ENCODE measurements at places on chromosomes 6 and 20.

DNA sequence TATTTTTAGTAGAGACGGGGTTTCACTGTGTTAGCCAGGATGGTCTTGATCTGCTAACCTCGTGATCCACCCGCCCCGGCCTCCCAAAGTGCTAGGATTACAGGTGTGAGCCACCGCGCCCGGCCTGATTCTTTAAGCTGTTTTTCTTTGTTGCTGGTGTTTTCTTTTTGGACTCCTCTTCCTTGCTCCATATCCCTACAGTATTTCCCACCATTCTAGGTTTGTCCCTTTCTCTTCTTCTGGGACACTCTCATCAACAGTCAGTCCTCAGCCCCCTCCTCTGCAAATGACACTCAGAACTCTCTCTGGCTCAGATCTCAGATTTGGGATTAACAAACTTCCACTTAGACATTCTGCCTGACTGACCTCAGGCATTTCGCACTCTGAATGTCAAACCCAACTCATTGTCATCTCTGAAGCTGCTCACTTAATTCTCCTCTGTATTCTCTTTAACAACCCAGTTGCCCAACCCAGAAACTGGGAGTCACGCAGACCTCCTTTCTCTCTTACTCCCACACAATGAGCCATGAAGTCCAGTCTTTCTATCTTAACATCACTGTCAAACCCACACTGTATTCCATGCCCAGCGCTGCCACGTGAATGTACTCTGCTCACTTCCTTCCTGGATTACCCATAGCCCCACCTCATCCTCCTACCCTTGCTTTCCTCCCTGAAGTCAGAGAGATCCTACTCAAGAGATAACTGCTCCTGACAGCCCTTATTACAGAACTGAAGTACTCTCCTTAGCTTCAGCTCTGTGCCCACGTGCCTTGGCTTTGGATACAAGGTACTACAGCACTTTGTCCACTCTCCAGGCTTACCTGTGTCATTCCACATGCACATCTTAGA, 2.6 kb downstream of the MPIG6B start:
- DNase-seq, result no peak

DNA sequence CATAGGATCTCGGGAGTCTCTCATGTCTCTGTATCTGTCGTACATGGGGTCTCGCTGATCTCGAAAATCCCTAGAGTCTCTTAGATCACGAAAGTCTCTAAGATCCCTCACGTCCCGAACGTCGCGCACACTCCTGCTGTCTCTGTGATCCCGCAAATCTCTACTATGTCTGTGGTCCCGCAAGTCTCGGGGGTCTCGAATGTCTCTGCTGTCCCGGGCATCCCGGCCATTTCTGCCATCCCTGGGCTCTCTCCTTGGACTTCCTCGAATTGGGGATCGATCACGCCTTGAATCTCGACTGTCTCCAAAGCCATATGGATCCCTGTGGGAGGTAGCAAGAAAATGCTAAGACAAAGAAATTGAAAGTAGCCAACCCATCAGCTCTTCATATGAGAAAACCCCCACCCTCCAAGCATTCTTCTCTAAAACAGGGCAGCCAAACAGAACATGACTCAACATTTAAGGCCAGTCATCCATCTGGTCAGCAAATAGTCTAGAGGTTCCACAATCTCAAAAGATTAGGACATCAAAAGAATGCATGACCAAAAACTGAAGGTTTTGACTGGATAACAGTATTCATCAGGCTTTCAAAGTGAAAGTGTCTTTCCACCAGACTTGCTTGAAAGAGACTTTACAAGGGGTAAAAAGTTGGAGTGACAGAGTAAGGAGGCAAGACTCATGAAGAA, 19.4 kb downstream of the NCOA5 start:
- no peak for DNase-seq

DNA sequence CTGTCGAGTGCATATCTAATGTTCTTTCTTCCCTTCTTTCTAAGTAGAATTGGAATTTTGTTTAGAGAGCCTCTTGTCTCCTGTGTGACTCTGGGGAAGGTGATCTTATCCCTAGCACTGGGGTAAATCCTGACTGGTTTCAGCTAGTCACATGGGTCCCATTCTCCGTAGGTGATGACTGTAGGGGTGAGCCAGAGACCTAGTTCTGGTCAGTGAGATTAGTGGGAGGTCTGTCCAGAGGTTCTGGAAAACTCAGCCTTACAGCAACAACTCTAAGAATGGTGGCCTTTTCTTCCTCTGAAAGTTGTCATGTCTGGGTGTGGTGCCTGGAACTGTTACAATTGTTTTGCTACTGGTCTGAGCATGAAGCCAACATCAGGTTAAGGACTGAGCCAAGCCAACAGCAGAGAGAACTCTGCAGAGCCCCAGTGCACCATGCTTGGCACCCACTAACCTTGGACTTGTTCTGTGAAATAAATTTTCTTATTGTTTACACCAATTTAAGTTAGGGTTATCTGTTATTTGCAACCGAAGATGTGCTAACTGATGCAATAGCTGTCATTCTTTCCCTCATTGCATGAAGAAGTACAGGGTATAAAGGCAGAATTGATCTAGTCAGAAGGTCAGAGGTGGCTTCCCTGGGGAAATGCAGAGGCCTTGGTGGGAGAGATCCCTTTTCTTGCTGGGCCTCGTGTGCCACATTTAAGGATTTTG, 56.8 kb upstream of the TULP4 start:
- DNase-seq, result no peak

DNA sequence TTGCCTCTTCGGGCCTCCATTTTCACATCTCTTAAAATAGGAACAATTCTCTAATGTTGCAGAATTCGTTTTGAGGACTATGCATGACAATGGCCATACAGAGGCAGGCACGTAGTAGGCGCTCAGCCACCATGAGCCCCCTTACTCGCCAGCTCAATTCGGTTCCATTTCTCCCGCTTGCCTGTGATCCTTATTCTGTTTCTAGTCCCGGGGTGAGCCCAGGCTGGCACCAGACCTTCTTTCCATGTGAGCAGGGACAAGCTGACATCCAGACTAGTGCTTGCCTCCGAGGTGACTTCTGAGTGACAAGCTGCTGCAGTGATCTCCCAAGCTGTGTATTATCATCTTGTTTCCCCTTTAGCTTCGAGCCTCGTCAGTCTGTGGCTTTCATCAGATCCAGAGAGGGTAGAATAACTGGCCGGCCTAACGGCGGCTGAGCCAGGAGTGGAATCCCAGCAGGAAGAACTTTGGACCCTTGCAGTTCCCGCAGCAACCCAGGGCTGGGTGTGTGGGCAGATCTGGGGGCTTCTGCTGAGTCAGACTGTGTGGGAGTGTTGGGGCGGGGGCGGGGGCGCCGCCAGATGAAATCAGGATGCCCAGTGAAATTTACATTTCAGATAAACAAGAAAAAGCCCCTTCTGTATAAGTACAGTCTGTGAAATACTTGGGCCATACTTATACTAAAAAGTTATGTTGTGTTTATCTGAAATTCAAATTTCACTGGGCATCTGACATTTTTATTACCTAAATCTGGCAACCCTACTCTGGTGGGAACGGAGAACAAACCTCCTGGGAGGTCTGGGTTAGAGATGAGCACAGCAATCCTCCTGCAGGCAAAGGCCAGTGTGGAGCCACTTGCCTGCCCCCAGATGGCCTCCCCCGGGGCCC, 10.9 kb downstream of the BANF2 start:
- DNase-seq, result no peak

DNA sequence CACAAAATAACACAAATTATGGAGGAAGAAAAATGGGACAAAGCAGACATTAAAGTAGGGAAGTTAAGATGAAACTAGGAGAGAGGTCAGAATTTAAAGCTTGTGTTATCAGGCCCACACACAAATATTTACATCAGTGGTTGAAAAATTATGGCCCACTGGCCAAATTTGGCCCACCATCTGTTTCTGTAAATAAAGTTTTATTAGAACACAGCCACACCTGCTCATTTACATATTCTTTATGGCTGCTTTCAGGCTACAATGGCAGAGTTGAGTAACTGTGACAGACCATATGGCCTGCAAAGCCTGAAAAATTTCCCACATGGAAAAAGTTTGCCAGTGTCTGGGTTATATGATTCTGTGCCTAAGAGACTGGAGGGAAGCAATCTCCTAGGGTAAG, 49.0 kb downstream of the SLC22A23 start:
- no peak for DNase-seq

DNA sequence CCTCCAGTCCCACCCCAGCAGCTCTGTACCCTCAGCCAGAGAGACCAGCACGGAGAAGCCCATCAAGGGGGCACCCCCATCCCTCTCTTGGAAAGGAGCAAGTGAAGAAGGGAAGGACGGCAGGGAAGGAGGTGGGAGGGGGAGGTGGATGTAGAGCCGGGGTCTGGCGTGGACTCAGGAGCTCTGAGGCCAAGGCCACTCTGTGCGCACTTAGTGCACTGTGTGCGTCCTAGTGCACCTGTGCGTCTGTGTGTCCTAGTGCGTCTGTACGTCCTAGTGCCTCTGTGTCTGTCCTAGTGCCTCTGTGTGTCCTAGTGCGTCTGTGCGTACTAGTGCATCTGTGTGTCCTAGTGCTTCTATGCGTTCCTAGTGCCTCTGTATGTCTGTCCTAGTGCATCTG, 54.2 kb downstream of the DSTN start:
- DNase-seq, result no peak

- DNase-seq, result no peak
Measured at GRCh38 chr6:912871-913835, 220.2 kb upstream of the EXOC2 start.

DNA sequence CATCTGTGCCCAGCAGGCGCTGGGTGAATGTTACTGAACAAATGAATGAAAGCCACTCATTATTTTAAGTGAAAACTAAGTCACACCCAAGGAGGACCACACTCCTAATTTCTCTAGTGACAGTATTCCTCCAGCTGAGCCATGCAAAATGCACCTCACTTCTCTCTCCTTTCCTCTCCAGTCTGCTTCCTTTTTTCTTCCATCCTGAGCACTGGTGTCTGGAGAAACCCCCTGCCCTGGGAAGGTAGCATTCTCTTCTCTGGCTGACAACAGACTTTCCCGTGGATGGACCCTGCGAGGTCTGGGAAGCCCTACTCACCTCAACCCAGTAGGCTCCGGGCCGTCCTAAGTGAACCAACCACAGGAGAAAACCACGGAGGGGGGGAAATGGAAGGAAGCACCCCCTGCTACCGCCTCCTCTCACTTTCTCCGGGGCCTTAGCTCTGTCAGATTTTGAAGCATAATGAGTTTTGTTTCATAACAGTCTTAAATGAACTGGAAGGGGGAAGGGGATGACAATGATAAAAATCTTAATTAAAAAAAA, 22.6 kb downstream of the TRERF1 start:
- no peak for DNase-seq

DNA sequence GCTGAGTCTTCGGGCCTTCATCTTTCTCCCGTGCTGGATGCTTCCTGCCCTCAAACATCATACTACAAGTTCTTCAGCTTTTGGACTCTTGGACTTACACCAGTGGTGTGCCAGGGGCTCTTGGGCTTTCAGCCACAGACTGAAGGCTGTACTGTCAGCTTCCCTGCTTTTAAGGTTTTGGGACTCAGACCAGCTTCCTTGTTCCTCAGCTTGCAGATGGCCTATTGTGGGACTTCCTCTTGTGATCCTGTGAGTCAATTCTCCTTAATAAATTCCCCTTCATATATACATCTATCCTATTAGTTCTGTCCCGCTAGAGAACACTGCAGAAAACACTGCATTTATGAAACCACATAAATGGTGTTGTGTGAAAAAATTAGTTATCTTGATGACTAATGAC, 13.9 kb upstream of the BCLAF1 start:
- DNase-seq, result no peak

DNA sequence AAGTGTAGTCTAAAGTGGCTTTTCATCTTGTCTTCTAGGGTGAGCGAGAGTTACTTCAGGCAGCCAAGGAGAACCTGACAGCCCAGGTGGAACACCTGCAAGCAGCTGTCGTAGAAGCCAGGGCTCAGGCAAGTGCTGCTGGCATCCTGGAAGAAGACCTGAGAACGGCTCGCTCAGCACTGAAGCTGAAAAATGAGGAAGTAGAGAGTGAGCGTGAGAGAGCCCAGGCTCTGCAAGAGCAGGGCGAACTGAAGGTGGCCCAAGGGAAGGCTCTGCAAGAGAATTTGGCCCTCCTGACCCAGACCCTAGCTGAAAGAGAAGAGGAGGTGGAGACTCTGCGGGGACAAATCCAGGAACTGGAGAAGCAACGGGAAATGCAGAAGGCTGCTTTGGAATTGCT, 27.1 kb downstream of the C20orf173 start:
- DNase-seq, result no peak

- DNase-seq, result no peak
Measured at GRCh38 chr6:31663961-31664789, 622 bp downstream of the GPANK1 start.

- no peak for DNase-seq
Measured at GRCh38 chr20:33362898-33363297, 38.4 kb downstream of the CDK5RAP1 start.

GRCh38 chr6:38413102-38413800, 226.5 kb downstream of the BTBD9 start:
- no peak for DNase-seq

GRCh38 chr6:15364401-15365037, 118.7 kb downstream of the JARID2 start:
- no peak for DNase-seq

DNA sequence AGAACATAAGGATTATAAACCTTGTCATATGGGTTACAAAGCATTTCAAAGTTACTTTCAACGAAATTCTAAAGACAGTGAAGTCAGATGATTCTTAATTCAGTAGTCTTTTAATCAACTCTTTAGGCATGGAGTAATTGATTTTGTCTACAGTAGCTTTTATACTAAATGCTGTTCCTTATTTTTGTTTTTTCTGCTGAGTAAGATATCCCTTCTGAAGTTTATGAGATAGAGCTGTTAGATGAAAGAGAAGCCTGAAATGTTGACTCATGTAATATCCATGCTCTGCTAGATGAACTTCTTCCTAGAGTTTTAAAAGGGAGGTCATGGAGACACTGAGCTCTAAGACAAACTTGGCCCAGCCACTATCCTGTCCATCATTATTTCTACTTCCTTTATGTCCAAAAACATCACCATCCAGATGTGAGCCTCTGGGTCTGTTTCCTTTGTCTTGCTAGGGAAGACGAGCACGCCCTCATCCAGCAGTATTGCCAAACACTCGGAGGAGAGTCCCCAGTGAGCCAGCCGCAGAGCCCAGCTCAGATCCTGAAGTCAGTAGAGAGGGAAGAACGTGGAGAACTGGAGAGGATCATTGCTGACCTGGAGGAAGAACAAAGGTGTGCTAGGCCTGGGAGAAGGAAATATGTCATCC, 550.3 kb downstream of the UTRN start:
- DNase-seq, result no peak

- no peak for DNase-seq
Measured at GRCh38 chr6:14910692-14911547, 334.9 kb upstream of the JARID2 start.

DNA sequence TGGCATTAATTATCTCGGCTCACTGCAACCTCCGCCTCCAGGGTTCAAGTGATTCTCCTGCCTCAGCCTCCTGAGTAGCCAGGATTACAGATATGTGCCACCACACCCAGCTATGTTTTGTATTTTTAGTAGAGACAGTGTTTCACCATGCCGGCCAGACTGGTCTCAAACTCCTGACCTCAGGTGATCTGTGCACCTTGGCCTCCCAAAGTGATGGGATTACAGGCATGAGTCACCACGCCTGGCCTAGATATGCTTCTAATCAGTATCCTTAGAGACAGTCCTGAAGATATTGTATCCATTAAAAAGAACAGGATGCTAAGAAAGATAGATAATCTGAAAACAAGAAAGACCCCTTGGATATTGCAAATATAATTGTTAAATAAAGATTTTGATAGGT, 3.1 kb upstream of the IPCEF1 start:
- no peak for DNase-seq
